ENCODE measurements at places on chromosomes 5 and 9.

GRCh38 chr9:85021686-85022085, 352.2 kb downstream of the NTRK2 start:
- no peak for DNase-seq

DNA sequence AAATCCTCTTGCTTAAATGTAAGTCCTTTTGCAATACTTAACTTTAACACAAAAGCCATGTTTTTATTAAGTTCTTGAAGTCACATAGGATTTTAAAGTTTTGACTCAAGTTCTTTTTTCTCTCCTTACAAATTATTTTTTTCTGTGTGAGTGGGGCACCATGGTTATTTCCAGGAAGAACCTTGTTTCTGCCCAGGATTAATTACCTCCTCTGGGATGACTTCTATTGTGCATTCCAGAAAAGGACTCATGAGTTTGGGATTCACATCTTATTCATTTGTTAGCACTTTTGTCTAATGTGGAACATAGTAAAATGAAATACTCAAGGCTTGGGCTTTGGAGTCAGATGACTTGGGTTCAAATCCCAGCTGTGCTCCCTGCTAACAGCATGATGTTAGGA, 421.4 kb upstream of the WWC1 start:
- DNase-seq: peak; percentile 59

GRCh38 chr9:114137831-114138230, 17.5 kb upstream of the COL27A1 start:
- DNase-seq: no peak

GRCh38 chr5:34699155-34700077, 43.3 kb downstream of the RAI14 start:
- no peak for DNase-seq

GRCh38 chr5:73221726-73222125, 48.7 kb downstream of the TMEM174 start:
- no peak for DNase-seq

- DNase-seq: peak; percentile 98
Observed at GRCh38 chr5:177495243-177496060, 2.0 kb downstream of the PDLIM7 start.

GRCh38 chr9:34171753-34172535, 6.9 kb upstream of the UBAP1 start:
- no peak for DNase-seq

GRCh38 chr9:127124111-127124531, 1.7 kb upstream of the ANGPTL2 start:
- no peak for DNase-seq

DNA sequence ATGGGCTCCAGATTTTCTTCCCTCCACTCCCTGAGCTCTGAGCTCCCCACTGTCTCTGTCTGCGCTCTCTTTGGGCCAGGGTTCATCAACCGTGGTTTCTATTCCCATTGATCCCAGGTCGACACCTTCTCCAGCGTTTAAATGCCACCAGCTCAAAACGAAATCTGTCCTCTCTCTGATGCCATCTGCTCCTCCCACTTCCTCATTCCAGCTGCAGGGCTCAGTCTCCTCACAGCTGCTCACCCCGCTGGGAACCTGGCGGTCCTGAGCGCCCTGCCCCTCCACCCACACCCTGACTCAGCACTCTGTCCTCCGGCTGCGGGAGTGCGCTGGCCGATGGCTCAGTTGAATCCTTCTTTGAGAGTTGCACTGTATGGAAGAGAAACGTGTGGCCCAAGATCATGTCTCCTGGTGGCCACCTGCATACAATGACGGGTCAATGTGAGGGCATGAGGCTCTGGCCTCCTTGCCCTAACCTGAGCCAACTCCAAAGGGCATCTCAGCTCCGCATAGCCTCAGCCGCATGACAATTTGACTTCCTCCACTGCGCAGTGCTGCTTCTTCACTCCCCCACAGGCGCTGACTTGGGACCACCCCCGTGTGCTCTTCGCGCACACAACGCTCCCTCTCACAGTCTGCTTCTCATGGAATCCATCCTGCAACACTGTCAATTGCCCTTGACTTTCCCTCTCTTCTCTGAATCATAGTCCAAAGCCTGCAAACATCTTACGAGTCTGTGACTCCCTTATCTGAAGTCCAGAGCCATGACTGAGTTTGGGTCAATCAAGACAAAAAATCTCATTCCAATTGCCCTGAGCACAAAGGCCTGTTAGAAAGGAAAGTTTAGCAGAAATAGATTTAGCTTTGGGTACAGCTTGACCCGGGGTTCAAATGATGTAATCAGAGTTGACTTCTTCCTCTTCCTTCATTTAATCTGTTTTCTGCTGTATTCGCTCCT, 82.4 kb downstream of the PTCH1 start:
- no peak for DNase-seq

- DNase-seq: no peak
Observed at GRCh38 chr5:24539613-24540012, 105.2 kb downstream of the CDH10 start.

- peak; percentile 33 for DNase-seq
Observed at GRCh38 chr5:118522626-118523025, 465.7 kb downstream of the DTWD2 start.

- no peak for DNase-seq
Observed at GRCh38 chr9:111023128-111023527, 15.1 kb downstream of the LPAR1 start.

DNA sequence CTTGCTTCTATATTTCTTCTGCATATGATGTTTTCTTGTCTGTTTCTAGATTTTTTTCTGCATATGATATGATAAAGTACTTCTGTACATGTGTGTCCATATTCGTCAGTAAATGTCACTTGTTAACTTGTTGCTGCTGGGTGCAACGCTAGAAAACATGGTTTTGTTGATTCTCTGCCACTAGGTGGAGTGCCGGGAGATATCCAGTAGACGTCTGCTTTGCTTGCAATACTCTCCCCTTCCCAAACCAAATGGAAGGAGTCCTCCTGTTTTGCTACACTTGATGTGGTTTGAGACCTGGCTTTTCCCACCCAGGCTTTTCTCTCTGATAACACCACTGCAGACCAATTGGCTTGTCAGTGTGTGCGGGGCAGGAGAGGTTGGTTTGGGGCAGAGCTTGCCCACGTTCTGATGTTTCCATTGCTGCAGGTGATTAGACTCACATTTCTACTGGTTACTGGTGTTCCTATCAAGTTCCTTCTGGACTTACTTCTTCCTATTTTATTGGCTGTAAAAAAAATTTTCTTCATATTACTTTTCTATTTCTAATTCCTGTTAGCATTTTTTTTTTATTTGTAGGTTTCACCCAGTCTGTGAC, 900.0 kb upstream of the CDH10 start:
- DNase-seq: peak; percentile 12

DNA sequence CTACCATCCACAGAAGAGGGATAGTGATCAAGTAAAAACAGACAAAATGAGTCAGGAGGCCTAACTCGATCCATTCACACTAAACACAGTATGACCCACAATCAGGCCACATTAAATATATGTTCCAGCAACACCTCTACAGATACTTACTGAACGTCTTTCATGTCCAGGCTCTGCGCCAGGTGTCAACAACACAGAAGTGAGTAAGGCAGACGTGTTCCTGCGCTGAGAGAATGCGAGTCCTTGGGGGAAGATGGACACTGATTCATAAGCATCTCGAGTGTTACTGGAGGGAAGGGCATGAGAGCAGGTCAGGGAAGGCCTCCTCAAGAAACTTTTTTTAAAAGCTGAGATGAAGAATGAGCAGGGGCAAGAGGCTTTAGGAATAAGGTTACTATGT, 164.3 kb upstream of the CLINT1 start:
- DNase-seq: no peak

DNA sequence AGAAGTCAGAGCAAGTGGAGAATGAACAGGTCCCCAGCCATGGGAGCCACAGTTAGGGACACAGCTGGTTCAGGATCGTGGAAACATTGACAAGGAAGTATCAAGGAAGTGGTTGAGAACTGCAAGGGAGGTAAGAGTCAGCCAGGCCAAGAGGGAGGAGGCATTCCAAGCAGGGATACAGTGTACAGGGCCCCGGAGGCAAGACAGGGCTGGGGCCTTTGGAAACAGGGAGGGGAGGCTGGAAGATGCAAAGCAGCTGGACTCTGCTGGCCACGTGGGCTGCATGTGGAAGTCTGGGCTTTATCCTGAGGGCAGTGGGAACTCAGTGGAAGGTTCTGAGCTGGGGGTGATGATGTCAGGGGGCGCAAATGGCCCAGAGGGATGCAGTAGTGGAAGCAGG, 14.2 kb downstream of the CCDC180 start:
- DNase-seq: no peak

- no peak for DNase-seq
Observed at GRCh38 chr5:55191165-55191564, 18.2 kb upstream of the CDC20B start.

DNA sequence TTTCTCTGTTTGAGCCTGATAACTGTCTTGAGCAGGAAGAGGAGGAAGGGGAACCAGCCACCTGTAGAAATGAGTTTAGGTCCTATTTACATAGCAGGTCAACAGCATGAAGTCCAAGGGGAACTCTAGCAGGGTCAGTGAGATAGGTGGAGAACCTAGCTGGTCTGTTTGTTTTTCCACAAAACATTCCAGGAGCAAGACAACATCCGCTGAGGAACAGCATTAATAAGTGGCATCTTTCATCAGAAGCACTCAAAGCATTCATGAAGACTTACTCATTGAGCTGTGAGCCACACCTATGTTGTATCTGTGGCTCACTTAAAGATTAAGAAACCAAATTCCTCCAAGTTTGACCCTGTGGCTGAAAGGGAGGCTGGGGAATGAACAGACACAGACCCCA, 115.9 kb downstream of the ACTBL2 start:
- peak; percentile 18 for DNase-seq

GRCh38 chr9:30609713-30610112, 1774.7 kb upstream of the ACO1 start:
- peak; percentile 44 for DNase-seq

DNA sequence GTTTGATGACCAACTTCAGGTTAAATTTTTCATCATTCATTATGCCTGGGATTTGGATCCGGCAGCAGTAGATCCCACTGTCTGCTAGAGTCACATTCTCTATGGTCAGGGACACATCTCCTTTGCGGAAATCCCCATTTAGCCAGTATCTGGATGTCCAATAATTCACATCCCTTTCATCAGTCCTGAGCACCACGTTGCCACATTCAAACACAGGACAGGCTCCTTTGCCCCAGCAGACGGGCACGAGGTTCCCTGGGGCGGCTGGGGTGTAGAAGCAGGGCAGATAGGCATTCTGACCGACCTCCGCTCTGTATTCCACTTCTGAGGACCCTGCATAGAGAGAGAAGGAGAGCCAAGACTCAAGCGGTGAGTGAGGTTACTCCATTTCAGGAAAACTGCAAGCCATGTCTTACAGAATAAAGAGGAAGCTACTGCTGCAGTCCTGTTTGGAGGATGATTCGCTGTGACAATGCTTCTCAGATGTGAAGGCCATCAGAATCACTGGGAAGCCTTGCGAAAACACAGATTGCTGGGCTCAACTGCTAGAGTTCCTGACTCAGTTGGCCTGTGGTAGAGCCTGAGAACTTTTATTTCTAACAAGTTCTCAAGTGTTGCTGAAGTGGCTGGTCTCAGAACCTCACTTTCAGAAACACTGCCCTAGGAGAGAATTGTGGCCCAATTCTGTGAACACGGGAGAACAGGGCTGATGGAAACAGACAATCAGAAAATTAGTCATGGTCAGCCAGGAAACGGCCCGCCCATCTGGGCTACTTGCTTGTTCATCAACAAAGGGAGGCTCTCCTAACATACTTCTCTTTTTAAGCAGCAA, 2.0 kb downstream of the HAVCR2 start:
- DNase-seq: no peak

- DNase-seq: no peak
Observed at GRCh38 chr5:160434022-160434531, 12.4 kb downstream of the PTTG1 start.

- no peak for DNase-seq
Observed at GRCh38 chr5:178203670-178204181, 607 bp upstream of the HNRNPAB start.

DNA sequence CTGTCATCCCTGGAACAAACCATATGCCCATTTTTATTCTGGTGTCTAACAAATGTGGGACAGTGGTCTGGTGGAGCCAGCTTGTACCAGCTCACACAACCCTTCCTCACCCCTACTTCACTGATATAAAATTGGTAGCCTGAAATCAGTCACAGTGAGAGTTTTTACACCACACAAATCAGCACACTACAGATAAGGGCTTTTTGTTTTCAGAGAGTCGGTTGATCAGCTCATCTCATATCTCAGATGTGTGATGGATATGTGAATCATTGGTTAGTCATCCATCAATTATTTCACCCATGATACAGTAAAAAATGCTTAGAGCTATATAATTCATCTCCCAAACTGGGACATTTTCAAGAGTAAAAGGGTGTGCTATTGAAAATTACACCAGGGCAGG, 529.2 kb downstream of the EBF1 start:
- DNase-seq: peak; percentile 27

GRCh38 chr5:175664723-175665122, 6.9 kb downstream of the HRH2 start:
- no peak for DNase-seq

DNA sequence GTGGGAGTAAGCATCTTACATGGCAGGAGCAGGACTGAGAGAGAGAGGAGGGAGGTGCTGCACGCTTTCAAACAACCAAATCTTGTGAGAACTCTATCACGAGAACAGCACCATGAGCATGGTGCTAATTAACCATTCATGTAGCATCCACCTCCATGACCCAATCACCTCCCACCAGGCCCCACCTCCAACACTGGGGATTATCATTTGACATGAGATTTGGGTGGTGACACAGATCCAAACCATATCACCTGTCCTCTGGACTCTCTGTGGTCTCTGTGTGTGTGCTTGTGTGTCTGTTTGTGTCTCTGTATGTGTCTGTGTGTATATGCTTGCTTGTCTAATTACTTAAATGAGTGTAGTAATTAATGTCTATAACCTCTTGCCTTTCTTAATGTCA, 31.1 kb downstream of the SEC61B start:
- DNase-seq: no peak

GRCh38 chr9:79656169-79656568, 84.4 kb downstream of the TLE4 start:
- DNase-seq: no peak

DNA sequence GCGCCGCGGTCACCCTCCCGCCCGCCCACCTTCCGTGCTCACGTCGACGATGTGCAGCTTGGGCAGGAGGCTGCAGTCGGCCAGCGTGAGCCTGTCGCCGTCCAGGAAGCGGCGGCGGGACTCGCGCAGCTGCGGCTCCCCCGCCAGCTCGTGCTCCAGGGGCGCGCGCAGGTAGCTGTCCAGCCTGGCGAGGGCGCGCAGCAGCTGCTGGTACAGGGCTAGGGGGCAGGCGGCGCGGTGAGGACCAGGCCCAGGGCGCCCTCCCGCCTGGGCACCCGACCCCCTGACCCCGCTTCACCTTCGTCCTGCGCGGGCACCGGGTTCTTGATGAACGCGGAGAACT, 1.5 kb downstream of the CLIC3 start:
- DNase-seq: no peak

- DNase-seq: no peak
Observed at GRCh38 chr9:76545191-76545590, 86.2 kb downstream of the GCNT1 start.

GRCh38 chr5:82356808-82357671, 78.9 kb upstream of the RPS23 start:
- peak; percentile 83 for DNase-seq

GRCh38 chr5:7261049-7261448, 134.9 kb upstream of the ADCY2 start:
- peak; percentile 56 for DNase-seq

GRCh38 chr5:150487199-150488061, 20.5 kb upstream of the NDST1 start:
- DNase-seq: peak; percentile 50

Data from fibroblast of skin of back (primary cell).